ENCODE measurements at places on chromosomes 4 and X.

- no peak for DNase-seq
These were observed 5.3 kb downstream of the CSF2RA start for GRCh38 chrX:1273896-1274295.

- DNase-seq: peak; percentile 69
These were observed 14.0 kb downstream of the SORCS2 start for GRCh38 chr4:7206385-7206784.

DNA sequence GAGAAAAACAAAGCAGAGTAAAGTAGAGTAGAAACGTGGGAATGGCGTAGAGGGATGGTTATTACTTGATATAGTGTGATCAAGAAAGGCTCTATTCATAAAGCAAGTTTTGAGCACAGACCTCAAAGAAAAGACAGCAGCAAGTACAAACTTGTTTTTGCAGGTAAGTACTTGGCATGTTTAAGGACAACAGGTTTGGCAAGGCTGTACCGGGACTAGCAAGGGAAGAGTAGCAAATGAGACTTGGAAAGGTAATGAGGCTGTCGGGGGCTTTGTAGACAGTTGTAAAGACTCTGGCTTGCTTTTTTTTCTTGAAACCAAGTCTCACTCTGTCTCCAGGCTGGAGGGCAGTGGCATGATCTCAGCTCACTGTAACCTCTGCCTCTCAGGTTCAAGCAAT, 40.9 kb downstream of the NEK1 start:
- DNase-seq: no peak

GRCh38 chr4:101790521-101791181, at the start of gene BANK1:
Gene BANK1, plus strand, starts transcription at chr4:101790730. Its CDS starts 151 bp downstream, at chr4:101790881.
- DNase-seq: peak; percentile 31

Data from fibroblast of skin of scalp (primary cell).